ENCODE measurements at places on chromosomes 2 and 18.
A peak's percentile ranks its signal among the peaks of the same experiment; 100 is the strongest.

- no peak for DNase-seq
Measured at GRCh38 chr2:8847400-8847799, 10.0 kb upstream of the KIDINS220 start.

DNA sequence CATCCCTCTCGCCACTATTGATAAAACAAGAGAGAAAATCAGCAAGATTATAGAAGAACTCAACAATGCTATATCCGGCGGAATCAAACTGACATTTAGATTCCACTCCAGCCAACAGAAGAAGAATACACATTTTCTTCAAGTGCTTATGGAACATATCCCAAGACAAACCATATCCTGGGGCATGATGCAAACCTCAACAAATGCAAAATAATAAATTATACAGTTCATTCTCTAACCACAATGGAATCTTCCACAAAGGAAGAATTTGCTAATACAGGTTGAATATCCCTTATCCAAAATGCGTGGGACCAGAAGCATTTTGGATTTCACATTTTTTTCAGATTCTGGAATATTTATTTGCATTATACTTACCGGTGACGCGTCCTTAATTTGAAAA, 51.4 kb upstream of the YPEL5 start:
- no peak for DNase-seq

GRCh38 chr2:149729586-149729985, 142.0 kb upstream of the MMADHC start:
- no peak for DNase-seq

DNA sequence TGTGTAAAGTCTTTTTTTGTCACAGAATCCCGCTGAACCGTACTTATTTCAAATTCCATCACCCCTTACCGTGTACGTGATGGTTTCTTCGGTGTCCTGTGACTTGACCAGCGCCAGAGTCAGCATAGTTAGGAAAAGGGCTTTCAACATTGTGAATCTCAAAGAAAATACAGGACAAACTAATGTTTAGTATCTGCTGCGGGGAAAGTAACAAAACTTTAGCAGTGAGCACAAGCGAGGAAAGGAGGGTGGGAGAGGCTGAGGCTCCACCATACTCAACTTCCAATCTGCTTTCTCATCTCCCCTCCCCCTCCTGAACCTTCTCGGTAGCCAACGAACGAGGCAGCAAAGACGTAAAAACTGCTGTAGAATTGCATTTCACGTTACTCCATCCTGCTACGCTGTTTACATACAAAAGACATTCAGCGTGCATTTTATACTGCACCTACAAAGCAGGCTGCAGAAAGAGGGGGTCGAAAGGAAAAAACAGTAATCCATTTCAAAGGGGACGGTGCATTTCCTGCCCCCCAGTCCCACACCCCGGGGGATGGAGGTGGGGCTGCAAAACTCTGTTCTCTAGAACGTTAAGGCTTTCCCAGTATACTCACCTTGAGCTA, 1.2 kb downstream of the EFEMP1 start:
- DNase-seq, result no peak

- DNase-seq, result peak; percentile 75
Measured at GRCh38 chr2:62304429-62305417, 108.8 kb downstream of the B3GNT2 start.

DNA sequence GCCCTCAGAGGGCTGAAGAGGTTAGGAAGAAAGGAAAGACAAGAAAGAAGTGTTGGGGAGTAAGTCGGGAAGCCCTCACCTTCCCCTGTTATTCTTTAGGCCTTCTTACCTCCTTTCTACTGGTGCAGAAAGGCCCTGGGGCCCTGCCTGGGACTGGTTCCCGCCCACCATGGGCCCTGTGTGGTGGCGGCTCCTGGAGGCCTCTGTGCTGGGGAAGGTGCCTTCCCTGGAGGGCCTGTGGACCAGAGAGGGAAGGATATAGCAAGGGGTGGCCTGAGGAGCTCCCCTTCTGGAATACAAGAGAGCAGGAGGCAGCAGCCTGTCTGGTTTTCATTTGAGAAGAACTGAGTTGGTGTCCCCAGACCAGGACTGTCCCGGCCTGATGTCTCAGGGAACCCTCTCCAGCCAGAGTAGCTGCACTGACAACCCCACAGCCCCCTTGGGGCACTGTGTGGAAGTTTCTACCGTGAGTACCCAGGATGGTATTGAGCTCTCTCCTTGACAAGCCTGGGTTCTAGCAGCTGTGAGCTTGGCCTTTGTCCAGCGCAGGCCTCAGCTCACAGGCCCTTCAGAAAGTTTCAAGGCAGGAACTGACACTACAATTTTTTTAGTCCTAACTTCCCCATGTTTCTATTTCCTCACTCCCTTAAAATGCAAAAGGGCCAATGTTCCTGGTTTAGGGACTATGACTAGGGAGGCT, 47.1 kb downstream of the EFR3B start:
- DNase-seq, result no peak

GRCh38 chr18:77039196-77040130, 93.1 kb downstream of the MBP start:
- DNase-seq, result no peak

DNA sequence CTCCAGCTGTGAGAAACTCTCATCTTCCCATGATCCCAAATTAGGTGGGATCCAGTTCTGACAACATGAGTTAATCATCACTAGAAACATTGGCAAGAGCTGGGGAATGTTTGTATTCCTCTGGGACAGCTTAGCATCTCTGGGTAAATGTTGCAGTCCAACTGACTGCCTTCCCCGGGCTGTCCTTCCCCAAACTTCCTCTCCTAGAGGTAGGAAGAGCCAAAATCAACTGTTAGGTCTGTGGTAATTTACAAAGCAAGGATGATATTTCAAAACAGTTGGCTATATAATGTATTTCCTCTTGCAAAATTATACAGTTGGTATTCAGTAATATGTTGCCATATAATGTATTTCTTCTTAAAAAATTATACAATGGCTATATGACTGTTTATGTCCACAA, 148.5 kb downstream of the MGAT5 start:
- no peak for DNase-seq

GRCh38 chr2:204150721-204151120, 214.2 kb downstream of the ICOS start:
- DNase-seq, result no peak

- DNase-seq, result no peak
Measured at GRCh38 chr2:201470821-201471731, 19.5 kb downstream of the STRADB start.

- no peak for DNase-seq
Measured at GRCh38 chr2:224689539-224689938, 26.6 kb downstream of the CCDC195 start.

DNA sequence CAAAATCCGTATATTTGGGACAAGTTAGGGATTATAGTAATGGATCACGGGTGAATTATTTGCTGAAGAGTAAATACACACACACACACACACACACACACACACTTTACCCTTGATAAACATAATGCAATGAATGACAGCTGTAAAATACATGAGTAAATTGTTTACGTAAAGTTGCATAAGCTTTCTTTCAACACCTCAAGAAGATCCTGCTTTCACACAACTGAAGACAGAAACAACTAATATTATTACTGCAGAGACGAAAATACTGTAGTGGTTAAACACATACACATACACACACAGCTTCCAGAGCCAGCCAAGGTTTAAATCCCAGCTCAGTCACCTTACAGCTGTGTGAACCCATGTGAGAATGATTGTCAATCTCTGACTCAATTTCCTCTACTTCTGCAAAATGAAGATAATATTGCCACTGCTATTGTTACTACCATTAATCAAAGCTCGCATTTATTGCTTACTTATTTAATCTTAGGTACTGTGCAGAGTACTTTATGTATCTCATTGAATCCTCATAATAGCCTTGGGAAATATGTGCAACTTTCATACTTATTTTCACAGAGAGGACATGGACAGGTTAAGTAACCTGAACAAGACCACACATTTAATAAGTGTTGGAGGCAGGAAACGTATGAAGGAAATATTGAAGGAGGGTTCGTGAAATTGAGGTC, 50.6 kb upstream of the DOK6 start:
- no peak for DNase-seq

DNA sequence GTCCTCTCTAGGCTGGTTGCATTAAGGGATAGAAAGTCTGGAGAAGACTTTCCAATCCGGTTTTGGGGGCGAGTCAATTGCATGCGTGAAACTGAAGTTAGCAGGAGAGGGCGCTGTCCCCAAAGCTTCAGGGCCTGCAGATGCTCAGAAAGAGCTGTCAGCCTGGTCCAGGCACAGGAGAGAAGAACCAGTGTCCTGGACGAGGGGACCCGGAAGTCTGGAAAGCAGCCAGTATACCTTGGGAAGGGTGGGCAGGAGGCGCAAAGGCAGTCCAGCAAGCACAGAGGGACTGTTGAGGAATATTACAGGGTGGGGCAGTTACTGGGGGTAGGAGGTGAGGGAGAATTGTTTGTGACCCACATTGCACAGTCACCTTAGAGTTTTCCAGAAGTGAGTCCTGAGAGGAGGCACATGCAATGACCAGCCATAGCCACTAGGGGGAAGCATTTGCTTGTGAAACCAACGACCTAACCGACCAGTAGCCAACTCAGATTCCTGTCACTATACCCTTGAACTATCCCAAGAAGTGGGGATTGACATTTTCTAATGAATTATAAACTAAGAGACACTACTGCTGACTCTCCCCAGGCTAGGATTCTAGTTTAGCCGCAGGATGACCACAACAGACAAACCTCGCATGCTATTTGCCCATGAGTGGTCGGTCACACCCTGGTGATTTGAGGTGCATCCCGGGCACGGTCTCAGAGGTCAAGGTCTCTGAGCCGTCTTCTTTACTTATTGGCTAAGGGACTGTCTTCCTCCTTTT, 172.8 kb downstream of the RDH14 start:
- peak; percentile 60 for DNase-seq

DNA sequence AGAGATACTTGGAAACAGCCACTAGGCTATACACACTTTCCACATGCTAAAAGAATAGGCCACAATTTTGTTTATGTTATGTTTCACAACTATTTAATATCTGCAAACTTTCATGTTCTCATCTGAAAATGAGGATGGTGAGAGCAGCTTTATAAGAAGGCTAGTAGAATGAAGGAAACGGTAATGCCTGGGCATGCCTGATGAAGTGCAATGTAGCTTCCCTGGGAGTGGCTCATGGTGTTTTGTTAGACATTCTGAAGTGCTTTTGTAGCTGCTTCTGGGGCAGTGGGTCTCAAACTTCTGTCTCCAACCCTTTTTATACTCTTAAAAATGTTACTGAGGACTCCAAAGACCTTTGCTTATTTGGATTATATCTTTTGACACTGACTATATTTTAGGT, 193.3 kb upstream of the VWC2L start:
- DNase-seq, result no peak

- DNase-seq, result no peak
Measured at GRCh38 chr18:56984731-56985130, 162.2 kb upstream of the BOD1L2 start.

DNA sequence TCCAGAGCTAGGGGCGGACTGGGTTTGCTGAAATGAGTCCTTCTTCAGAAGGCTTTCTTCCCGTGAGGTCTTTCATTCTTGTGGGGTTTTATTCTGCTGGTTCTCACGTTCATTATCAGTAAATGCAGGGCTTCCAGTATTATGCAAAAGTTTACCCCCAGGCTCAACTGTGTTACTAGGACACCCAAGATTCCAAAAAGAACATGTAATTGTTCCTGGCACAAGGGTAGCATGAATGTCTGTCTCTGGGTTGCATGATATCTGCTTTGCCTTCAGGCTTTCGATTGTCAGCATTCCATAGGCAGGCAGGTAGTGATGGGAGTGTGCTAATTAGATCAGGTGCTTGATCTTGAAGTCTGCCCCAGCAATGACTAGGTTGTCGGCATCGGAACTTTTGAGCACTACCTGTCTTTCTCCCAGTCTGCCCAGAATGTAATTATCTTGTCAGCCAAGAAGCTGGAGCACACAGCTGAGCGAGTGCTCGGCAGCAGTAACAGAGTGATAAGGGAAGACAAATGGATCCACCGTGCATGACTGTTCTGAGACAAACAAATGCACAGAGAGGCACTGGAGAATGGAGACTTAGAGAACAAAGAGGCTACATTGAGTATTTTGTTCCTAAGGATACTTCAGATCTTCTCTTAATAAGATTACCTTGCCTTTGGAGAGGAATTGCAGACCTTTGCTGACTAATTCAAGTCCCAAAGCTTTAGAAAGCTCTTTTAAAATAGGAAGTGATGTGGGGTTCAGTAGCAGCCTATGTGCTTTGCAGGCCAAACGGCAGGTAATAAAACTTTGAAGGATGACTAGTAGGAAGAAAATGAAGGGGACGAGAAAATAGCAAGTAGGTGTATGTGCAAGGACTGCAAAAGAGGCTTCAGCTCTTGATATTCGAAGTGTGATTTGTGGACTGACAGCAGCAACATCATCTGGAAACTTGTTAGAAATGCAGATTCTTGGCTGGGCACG, 41.9 kb downstream of the ITGB6 start:
- DNase-seq, result no peak

GRCh38 chr2:200968162-200968561, 4.7 kb upstream of the ORC2 start:
- no peak for DNase-seq

GRCh38 chr2:181308766-181309515, 148.2 kb upstream of the ITGA4 start:
- DNase-seq, result no peak

DNA sequence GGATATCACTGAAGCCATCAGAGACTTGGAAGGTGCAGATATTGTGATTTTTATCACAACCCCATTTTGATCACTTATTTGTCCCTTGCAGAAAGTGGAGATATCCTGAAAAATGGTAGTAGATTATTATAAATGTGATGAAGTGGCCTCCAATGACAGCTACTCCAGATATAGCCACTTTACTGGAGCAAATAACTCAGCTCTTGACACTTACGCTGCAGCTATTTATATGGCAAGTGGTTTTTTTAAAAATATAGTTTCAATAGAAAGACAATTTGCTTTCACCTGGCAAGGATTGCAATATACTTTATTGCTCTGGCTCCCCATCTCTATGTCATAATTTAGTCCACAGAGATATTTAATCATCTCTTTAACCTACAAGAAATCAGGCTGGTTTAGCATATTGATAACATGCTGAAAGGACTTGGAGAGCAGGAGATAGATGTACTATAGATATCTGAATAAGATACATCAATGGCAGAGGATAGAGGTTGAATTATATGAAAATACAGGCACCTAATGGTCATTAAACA, 182.8 kb upstream of the SKOR2 start:
- DNase-seq, result no peak

DNA sequence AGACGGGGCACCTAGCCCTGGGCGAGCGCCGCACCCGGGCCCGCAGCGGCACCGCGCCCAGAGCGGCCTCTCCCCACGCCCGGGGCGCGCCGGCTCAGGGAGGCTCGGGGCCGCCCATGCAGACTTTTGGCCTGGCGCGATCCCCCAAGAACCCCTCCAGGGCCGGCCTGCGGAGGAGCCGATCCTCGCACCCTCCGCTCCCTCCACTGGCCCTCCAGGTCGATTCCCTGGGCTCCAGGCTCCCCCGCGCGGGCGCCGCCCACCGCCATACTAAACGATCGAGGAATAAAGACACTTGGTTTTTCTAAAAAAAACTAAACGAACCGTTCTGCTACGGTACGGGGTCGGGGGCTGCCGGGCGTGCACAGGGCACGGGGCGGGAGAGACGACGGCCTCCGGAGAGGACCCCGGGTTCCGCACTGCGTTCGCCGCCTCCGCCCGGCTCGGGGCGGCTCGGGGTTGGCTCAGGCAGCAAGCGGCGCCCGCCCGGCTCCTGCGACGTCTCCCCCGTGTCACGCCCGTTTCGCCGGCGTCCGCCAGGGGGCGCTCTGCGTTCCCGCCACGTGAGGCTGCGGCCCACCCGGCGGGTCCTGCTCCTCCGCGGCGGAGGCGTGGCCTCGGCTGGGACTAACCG, 365 bp upstream of the KHK start:
- DNase-seq, result peak; percentile 99

GRCh38 chr2:147538821-147539220, 306.0 kb upstream of the ACVR2A start:
- DNase-seq, result no peak
